Activated T-helper 17 cell treated with anti-CD3 and anti-CD28 coated beads, Interleukin-2, amount 50 U/mL, for 72 hours (primary cell): ENCODE measurements at places on chromosomes 6 and 20.

DNA sequence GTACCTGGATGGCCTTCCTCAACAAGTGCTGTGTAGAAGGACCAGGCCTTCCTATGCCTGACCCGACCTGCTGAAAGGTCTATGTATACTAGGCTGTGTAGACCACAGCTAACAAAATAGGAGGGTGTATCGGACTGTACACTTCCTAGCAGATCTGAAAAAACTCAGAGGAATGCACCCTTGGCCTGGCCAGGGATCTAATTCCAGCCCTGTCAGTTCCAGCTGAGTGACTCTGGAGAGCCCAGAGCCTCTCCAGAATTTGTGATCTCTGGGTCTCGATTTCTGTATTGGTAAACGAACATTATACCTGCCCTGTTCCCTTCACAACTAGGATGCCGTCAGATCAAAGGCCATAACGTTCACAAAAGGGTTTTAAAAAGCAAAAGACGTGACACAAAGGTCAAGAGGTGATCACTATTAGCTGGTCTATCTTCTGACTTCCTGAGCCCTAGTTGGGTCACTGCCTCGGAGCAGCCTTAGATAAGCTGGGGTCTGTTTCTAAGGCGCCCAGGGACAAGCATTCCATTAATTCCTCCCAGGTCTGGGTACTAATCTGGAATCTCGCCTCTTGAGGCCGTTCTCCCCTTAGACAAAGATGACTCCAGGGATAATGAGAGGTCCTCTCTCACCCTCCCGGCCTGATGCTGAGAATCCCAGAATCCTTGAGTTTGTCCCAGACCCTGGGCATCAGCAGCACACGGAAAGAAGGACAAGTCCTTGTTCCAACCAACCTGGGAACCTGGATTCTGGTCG lies 13.9 kb downstream of the MTCH1 start:
- ATAC-seq, result no peak
- H3K4me3 ChIP-seq, result no peak overlapping the region
- peaks cover 98% of the 10 kb centered on the region for H3K36me3 ChIP-seq
- peak overlapping the region; percentile 58 for H3K27ac ChIP-seq

DNA sequence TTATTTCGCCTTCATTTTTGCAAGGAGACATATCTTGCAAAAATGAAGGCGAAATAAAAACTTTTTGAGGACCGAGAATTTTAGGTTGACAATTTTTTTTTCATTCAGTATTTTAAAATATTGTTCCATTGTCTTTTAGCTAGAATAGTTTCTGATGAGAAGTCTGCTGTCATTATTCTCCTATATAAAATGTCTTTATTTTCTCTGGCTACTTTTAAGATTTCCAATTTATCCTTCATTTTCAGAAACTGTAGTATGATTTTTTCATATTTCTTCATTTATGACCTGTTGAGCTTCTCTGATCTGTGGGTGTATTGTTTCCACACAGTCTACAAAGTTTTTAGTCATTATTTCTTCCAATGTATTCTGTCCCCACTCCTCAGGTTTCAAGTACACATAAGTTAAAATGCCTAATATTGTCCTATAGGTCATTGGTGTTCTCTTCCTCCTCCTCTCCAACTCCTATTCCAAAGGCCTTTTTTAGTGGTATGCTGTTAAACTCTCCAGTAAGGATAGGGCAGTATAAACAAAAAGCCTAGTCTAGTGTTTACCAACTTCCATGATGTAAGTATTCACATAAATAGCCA lies 15.7 kb downstream of the AHI1 start:
- H3K27me3 ChIP-seq, result no peaks in the 10 kb centered on the region
- no peak for ATAC-seq
- peaks cover 87% of the 10 kb centered on the region for H3K36me3 ChIP-seq
- H3K4me1 ChIP-seq, result no peaks in the 10 kb centered on the region
- H3K4me3 ChIP-seq, result no peak overlapping the region
- no peak overlapping the region for H3K27ac ChIP-seq

DNA sequence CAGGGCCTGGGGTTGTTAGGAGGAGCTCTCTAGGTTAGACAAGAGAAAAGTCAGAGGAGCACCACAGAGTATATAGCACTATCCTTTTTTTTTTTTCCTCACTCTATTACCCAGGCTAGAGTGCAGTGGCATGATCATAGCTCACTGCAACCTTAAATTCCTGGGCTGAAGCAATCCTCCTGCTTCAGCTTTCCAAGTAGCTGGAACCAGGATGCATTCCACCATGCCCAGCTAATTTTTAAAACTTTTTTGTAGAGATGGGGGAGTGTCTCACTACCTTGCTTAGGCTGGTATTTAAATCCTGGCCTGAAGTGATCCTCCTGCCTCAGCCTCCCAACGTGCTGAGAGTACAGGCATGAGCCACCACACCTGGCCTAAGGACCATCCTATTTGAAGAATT lies 19.3 kb upstream of the AKIRIN2 start:
- H3K27me3 ChIP-seq, result no peaks in the 10 kb centered on the region
- peaks cover 29% of the 10 kb centered on the region for H3K4me1 ChIP-seq
- ATAC-seq, result no peak
- no peak overlapping the region for H3K4me3 ChIP-seq
- no peak overlapping the region for H3K27ac ChIP-seq
- no peaks in the 10 kb centered on the region for H3K36me3 ChIP-seq

- no peak overlapping the region for H3K4me3 ChIP-seq
- H3K4me1 ChIP-seq, result no peaks in the 10 kb centered on the region
Observed at GRCh38 chr6:147738516-147739162, 230.1 kb downstream of the SAMD5 start.
